ENCODE measurements at places on chromosomes 12 and 14. TPM values are rescaled to one million over a fixed set of nuclear protein-coding genes. Genes with fewer than 3 reads are reported as not detected.

GRCh38 chr12:459430-460258 lies at the start of gene B4GALNT3:
Gene B4GALNT3, plus strand, starts transcription at chr12:459939. Its CDS starts 438 bp downstream, at chr12:460377.
- DNase-seq: peak; percentile 28

DNA sequence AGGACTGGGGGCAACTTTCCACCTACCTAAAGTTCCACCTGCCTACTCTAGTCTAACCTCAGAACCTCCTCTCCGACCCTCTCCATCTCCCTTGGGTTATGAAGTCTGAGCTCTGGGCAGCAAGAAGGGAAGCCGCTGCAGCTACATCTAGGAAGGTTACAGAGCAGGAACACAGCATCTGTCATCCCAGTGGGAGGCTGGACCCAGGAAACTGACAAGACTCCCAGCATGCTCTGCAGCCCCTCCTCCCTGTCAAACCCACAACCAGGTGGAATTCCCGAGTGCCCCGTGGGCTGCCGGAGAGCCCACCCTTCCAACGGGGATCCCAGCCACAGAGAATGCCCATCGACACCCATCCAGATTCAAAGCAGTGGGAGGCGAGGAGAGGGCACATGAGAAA lies 2.1 kb downstream of the TESC start:
- DNase-seq: no peak

- DNase-seq: no peak
Measured at GRCh38 chr14:101243587-101244338, 317.5 kb upstream of the DIO3 start.

GRCh38 chr12:110134691-110135411 lies 10.7 kb downstream of the IFT81 start:
- no peak for DNase-seq

GRCh38 chr12:58809064-58809607 lies 111.2 kb downstream of the LRIG3 start:
- no peak for DNase-seq

DNA sequence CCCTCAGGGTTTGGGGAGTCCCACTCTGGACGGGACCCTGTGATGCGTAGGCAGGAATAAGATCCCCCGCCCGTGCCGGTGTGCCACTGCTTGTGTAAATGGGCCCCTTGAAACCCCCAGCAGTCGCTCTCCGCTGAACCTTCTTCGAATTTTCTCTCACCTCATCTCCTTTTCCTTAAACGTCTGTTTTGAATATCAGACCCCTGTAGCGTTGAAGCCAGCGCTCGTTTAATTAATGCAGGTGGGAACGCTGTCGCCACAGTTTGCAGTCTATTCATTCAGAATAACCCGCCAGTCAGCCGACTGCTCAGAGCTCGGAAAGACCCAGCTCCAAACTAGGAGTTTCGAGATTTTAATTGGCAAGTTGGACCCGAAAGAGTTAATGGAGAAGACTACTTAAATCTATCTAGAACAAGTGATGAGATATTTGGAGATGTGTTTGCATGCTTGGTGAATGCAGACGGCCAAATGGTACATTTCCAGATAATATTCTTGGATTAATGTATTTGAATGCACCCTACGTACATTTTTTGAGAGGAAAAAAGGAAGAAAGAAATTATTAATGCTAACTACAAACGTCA lies 739 bp upstream of the PPP2R5E start:
- no peak for DNase-seq

GRCh38 chr14:66046035-66046434 lies 440.1 kb upstream of the CCDC196 start:
- no peak for DNase-seq

DNA sequence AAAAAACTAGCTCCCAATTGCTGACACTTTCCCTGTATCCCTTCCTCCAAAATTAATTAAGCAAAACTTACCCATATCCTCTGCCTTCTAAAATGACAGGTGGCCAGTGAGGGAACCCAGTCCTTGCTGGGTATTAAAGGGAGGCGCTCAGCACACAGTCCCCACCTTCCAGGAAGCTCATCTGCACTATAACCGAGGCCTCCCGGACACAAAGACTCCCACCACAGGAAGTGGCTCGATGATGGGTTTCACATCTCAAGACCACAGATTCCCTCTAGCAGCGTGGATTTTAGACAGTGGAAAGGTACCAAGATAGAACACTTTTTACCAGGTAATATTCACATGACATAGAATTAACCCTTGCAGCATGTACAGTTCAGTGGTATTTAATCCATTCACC lies 126.8 kb upstream of the NCOR2 start:
- peak; percentile 37 for DNase-seq

GRCh38 chr14:69636718-69637480 lies 25.5 kb downstream of the SUSD6 start:
- peak; percentile 31 for DNase-seq

- DNase-seq: no peak
Measured at GRCh38 chr14:94364964-94365363, 23.4 kb downstream of the SERPINA1 start.

DNA sequence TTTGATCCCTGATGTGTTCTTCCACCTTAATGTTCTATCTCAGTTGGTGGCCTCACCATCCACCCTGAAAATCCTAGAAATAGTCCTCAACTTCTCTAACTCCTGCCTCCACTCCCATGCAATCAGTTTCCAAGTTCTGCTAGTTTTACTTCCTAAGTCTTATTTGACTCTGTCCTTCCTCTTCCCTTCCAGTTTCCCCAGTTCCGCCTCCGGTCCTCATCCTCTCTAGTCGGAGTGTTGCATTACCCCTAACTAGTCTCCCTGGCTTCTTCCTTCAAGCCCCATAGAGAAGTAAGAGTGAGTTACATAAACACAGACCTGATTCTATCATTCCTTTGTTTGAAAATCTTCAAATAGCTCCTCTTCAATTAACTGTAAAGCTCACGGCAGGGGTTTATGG lies 236.5 kb downstream of the GXYLT1 start:
- no peak for DNase-seq

DNA sequence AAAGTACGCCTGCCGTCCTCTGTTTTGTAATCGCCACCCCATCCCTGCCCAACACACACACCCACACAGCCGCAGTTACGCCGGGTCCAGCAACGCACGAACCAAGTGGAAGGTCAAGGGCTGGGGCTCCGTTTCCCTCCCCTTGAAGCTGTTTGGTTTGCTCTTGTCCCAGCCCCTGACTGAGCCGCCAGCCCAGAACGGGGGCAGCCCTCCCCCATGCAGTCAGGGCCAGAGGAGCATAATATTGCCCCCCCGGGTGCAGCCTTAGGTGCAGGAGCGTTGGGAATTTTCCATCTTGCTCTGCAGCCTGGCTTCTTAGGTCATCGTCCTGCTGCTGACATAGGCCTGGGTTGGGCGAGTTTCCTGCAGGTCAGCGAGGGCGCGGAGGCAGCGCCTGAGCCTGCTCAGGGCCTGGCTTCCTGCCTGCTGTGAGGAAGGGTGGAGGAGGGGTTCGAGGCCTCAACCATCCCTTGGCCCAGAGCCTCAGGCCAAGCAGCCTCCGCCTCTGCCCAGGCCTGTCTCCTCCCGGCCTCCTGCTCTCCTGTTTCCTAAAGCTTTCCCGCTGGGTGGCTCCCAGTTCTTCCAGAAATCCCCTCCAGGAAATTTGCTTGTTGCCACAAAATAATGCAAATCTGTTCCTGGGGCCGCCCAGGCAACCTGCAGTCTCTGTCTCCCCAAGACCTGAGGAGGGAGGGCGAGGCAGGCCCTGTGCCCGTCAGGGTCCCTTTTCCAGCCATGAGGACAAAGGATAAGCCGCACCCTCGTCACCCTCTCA lies 44.5 kb downstream of the PSMA6 start:
- DNase-seq: peak; percentile 80

GRCh38 chr12:57005980-57006808 lies at the start of gene ZBTB39:
Gene ZBTB39, minus strand, starts transcription at chr12:57006546. Its CDS starts 1,629 bp downstream, at chr12:57004917.
- peak; percentile 54 for DNase-seq

- DNase-seq: peak; percentile 92
Measured at GRCh38 chr12:52884526-52885293, 20.2 kb downstream of the KRT8 start.

DNA sequence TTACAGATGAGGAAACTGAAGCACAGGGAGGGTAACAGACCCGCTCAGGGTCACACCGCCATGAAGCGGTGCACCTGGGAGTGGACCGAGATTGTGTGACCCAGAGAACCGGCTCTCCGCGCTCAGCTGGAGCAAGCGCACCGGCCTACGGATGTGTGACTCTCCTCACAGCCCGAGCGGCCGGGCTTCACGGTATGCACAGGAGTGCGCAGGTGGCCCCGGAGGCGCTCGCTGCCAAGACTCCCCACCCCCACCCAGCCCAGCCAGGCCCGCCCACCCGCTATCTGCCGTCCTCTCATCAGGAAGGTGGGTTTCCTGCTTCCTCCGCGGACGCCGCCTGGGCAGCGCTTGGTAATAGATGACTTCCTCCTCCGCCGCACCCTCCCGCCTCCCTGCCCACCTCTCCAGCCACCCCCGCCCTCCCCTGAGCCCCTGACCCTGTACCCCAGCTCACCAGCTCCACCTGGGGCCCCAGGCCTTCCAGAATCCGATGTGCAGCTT lies 110.7 kb downstream of the NCOR2 start:
- peak; percentile 20 for DNase-seq

- no peak for DNase-seq
Measured at GRCh38 chr12:112190231-112191025, 65.1 kb downstream of the TRAFD1 start.

DNA sequence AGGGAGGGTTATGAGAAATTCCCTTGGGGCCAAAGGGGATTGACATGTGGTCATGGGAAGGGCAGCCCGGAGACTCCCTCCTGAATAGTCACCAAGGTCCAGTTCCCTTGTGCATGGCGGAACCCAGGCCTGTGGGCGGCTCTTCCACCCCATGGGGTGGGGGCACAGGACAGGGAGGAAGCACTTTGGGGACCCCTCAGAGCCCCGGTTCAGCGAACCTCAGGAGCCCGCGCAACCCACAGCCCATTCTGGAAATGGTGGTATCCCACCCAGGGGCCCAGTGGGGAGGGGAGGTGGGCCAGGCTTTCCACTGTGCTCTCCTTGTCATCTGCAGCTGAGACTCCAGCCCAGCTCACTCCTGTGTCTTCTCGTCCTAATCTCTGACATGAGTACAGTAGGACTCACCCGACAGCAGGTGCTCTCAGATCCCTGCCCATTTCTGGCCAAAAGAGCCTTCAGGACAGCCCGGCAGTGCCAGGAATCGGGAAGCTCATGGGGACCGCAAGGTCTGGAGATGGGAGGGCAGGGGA lies 255.2 kb upstream of the SFSWAP start:
- DNase-seq: no peak

The SLCO1A2 gene
- not detected for polyA plus RNA-seq

The LRRC74A gene
- polyA plus RNA-seq: not detected

The SLC15A4 gene
- polyA plus RNA-seq: 18.0 TPM

The OR4E2 gene
- polyA plus RNA-seq: not detected

The DDX54 gene
- 49.4 TPM for polyA plus RNA-seq

The SLC25A47 gene
- 1.1 TPM for polyA plus RNA-seq

The RGS6 gene
- 0.54 TPM for polyA plus RNA-seq

The KRT79 gene
- polyA plus RNA-seq: not detected

The GPR137C gene
- polyA plus RNA-seq: 0.72 TPM

All from small intestine (tissue), 16 donors.